SJSA1 (cell line): ENCODE measurements at places on chromosomes 2 and 18. TPM values are rescaled to one million over a fixed set of nuclear protein-coding genes. Genes with fewer than 3 reads are reported as not detected.

The CHN1 gene
- 35.8 and 62.0 TPM in 2 replicates for total RNA-seq

GRCh38 chr2:58336416-58336815 lies 95.3 kb upstream of the FANCL start:
- no peak for DNase-seq
- no peak overlapping the region for H3K4me3 ChIP-seq
- H3K4me1 ChIP-seq = no peaks in the 10 kb centered on the region
- no peaks in the 10 kb centered on the region for H3K36me3 ChIP-seq

DNA sequence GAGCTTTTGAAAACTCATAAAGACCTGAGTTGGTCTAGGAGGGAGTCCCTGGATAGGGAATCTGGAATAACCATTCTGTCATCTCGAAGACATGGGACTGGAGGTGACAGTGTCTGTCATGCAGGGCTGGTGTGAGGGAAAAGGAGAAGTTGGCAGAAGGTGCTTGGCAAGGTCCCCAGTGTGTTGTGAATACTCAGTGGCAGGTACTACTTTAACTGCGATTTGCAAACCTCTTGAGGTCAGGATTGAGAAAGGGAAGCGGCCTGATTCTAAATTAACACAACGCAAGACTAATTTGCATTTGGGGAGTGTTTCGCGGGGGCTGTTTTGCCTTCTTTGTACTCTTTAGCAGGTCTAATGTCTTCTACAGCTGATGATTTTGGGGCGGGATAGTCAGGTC lies 77.0 kb upstream of the TMEM200C start:
- DNase-seq = no peak
- no peaks in the 10 kb centered on the region for H3K36me3 ChIP-seq
- no peak overlapping the region for H3K4me3 ChIP-seq
- H3K27ac ChIP-seq = no peak overlapping the region
- H3K4me1 ChIP-seq = peaks cover 18% of the 10 kb centered on the region

DNA sequence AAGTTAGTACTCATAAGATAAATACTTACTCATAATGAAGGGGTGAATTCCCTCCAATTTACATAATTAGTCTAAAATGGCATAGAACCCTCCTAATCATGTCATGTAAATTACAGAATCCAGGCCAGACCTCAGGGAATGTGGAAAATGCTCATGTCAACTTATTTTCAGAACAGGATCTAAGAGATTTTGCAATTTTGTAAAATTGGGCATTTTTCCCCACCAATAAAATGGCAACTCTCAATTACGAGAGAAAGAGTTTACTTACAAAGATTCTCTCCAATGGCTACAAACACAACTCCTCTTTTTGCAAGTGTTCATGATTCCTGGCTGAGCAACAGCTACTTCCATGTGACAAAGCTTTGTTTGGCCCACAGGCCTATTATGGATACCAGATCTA lies 33.8 kb upstream of the SP5 start:
- H3K4me1 ChIP-seq = no peaks in the 10 kb centered on the region
- H3K36me3 ChIP-seq = no peaks in the 10 kb centered on the region
- H3K27me3 ChIP-seq = no peaks in the 10 kb centered on the region
- H3K27ac ChIP-seq = no peak overlapping the region

GRCh38 chr2:62343206-62343605 lies 147.3 kb downstream of the B3GNT2 start:
- H3K27ac ChIP-seq = no peak overlapping the region
- H3K27me3 ChIP-seq = no peaks in the 10 kb centered on the region
- H3K36me3 ChIP-seq = no peaks in the 10 kb centered on the region

DNA sequence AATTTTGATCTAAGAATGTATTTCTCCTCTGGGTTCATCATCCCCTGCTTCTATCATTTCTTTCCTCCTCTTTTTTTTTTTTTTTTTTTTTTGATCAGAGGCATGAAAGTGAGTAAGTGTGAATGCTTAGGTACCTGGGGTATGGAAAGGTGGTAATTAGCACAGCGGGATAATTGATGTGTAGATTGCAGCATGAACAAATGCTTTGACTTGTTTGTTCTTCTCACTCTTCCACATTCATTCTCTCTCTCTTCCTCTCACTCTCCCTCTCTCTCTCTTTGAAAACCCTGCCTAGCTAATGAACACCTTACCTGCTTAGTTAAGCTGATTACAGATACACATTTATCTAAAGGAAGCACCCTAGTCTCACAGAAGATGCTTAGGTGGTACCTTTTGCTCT lies 74.7 kb downstream of the ZEB2 start:
- no peaks in the 10 kb centered on the region for H3K27me3 ChIP-seq
- no peak for DNase-seq
- peaks cover 14% of the 10 kb centered on the region for H3K36me3 ChIP-seq
- H3K4me3 ChIP-seq = no peak overlapping the region
- H3K4me1 ChIP-seq = peaks cover 20% of the 10 kb centered on the region
- no peak overlapping the region for H3K27ac ChIP-seq

- H3K4me1 ChIP-seq = peaks cover 13% of the 10 kb centered on the region
- no peak overlapping the region for H3K4me3 ChIP-seq
- H3K36me3 ChIP-seq = no peaks in the 10 kb centered on the region
- H3K27me3 ChIP-seq = no peaks in the 10 kb centered on the region
- DNase-seq = peak; percentile 61
Observed at GRCh38 chr2:54859997-54860701, 136.7 kb downstream of the EML6 start.

DNA sequence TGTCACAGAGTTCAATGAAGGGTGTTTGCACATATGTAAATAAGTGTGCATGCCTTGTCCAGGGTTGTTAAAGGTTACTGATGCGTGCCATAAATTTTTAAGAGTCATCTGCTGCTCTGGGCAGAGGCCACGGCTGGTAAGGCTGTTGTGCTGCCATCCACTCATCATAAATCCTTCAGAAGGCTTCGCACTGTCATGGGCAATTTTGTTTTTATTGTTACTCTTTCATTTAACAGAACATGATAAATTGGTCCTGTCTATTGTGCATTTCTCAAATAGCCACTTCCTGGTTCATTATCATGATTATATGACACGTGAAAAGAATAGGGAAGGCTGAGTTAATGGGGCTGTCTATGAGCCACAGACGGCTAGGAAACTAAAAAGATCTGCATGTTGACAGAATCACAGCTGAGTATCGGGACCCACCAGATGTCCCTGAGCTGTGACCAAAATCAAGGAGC lies 634.3 kb upstream of the SOX11 start:
- no peak overlapping the region for H3K27ac ChIP-seq
- no peaks in the 10 kb centered on the region for H3K4me1 ChIP-seq
- no peaks in the 10 kb centered on the region for H3K27me3 ChIP-seq
- no peak overlapping the region for H3K4me3 ChIP-seq
- no peaks in the 10 kb centered on the region for H3K36me3 ChIP-seq

DNA sequence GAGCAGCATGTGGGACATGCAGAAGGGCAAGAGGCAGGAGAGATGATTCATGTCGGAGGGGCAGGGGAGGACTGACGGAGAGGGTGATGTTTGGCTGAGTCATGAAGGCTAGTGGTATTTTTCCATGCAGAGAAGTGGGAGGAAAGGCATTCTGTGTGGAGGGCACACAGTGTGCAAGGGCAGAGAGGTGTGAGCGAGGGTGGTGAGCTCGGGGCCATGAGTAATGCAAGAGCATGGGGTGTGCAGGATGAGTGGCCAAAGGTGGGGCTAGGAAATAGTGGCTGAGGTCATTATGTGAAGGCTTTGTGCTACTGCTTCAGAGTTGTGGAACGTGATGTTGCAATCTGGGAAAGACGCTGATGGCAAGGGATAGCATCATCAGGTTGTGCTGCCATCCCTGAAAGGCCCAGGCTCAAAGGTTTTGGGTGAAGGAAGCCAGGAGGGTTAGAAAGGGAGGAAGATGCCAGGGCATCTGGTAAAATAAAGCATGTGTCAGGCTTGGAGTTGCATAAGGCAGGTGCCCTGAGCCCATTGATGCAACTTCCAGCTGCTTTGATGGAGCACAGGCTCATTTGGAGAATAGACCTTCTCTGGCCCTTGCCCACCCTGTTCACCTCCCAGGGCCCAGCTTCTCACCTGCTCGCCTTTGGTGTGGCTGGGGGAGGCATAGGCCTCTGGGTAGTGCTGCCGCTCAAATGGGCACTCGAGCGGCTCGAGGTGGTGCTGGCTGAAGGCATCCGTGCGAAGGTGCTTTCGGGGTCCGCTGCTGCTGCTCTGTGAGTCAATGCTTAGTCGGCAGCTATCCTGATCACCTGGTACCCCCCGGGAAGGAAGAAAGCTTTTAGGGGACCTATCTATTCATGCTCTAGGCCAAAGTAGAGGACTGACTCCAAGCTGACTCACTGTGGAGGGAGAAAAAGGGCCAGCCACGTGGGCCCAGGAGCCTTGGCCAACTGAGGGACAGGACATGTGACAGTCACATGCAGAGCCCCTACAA lies 37.5 kb downstream of the PAX8 start:
- H3K4me1 ChIP-seq = peaks cover 24% of the 10 kb centered on the region
- no peaks in the 10 kb centered on the region for H3K27me3 ChIP-seq
- no peak overlapping the region for H3K4me3 ChIP-seq
- no peaks in the 10 kb centered on the region for H3K36me3 ChIP-seq
